NCI-H510A treated with DMSO at 0.1 percent for 48 hours (cell line): ENCODE measurements at places on chromosomes 2 and 18.

DNA sequence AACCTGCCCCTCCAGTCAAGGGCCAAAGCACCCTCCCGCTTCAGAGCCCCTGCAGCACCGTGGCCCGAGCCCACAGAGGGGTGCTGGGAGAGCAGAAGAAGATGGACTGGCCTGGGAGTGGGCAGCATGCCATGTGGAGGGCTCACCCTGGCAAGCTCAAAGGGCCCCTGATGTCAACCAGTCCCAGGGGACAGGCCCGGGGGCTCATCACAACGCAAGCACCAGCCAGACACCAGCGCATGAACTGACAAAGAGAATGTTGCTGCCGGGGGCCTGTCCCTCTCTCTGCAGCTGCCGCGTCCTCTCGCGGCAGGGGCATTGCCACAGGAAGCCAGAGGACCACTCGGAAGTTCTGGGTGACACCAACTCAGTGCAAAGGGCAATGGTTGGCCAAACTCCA lies 30.3 kb upstream of the BIN1 start:
- no peak for DNase-seq

DNA sequence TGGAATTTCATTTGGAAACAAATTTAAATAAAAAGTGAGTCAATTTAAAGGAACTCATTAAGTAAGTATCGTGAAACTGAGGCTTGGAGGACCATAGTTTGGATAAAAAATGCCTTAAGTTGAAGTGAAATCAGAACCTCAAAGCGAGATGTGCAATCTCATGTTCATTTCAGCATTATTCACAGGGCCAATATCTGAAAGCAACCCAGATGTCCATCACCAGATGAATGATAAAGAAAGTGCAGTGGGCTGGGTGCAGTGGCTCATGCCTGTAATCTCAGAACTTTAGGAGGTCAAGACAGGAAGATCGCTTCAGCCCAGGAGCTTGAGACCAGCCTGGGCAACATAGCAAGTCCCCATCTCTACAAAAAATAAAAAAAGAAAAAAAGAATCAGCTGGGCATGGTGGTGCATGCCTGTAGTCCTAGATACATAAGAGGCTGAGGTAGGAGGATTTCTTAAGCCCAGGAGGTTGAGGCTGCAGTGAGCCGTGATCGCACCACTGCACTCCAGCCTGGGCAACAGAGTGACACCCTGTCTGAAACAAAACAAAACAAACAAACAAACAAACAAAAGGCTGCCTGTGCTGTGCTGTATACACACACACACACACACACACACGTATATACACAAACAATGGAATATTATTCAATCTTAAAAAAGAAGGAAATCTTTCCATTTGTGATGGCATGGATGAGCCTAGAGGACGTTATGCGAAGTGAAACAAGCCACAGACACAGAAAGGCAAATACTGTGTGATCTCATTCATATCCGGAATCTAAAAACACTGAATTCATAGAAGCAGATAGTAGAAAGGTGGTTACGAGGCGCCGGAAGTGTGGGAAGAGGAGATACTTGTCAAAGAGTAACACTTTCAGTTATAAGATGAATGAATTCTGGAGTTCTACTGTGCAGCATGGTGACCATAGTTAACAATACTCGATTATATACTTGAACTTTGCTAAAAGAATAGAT lies 14.5 kb downstream of the SH3RF3 start:
- no peak for DNase-seq

DNA sequence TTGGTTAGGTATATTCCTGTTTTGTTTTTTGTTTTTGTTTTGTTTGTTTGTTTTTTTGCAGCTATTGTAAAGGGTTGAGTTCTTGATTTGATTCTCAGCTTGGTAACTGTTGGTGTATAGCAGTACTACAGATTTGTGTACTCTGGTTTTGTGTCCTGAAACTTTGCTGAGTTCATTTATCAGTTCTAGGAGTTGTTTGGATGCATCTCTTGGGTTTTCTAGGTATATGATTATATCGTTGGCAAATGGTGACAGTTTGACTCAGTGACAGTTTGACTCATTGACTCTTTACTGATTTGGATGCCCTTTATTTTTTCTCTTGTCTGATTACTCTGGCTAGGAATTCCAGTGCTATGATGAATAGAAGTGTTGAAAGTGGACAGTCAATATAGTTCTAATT lies 53.7 kb downstream of the APLF start:
- DNase-seq: no peak

GRCh38 chr2:42492691-42493467 lies 903 bp downstream of the KCNG3 start:
- DNase-seq: peak; percentile 47

- DNase-seq: peak; percentile 75
Observed at GRCh38 chr2:2662037-2662846, 331.2 kb upstream of the MYT1L start.

- no peak for DNase-seq
Observed at GRCh38 chr2:240963065-240963867, 35.2 kb upstream of the SNED1 start.

GRCh38 chr2:168740788-168741187 lies 61.6 kb upstream of the NOSTRIN start:
- DNase-seq: no peak

DNA sequence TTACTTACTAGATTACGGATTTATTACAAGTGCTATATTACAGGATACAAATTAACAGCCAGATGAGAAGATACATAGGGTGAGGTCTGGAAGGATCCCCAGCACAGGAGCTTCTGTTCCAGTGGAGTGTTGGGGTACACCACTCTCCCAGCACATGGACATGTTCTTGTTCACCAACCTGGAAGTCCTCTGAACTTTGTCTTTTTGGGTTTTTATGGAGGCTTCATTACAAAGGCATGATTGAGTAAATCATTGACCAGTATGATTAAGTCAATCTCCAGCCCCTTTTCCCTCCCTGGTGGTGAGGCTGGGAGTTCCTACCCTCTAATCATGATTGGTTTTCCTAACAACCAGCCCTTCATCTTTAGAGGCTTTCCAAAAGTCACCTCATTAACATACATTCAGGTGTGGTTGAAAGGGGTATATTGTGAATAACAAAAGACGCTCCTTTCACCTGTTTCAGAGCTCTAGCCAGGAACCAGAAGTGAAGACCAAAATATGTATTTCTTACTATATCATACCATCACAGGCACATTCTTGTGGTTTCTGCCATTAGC lies 38.3 kb downstream of the APLF start:
- DNase-seq: no peak

- DNase-seq: peak; percentile 31
Observed at GRCh38 chr2:1730015-1730927, 14.0 kb downstream of the PXDN start.

GRCh38 chr2:27838502-27838901 lies 51.7 kb downstream of the RBKS start:
- DNase-seq: no peak

DNA sequence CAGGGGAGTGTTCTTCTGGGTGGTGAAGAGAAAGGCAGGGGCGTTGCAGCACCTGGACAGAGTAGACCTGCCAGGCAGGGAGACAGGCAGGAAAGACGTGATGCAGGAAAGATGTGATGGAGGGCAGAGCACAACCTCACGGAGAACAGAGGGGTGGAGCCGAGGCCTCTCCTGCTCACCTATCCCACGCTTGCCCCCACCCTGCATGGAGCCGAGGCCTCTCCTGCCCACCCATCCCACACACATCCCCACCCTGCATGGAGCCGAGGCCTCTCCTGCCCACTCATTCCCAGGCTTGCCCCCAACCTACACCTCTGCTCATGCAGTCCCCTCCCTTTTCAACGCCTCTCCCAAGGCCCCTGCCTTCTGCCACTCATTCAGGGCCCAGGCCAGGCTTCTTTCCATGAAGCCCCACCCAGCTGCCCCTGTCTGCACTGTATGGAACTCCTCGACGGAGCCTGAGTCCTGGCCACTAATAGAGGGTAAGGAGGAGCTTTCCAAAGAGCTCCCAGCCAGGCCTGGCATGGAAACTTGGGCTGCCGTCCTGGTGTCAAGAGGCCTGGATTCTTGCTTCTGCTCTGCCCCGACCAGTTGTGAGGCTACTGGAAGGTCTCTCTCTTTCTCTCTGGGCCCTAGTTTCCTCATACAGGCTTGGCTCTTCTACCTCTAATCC lies 32.0 kb upstream of the LOXHD1 start:
- no peak for DNase-seq

- no peak for DNase-seq
Observed at GRCh38 chr2:126916744-126917143, 18.1 kb downstream of the TEX51 start.

DNA sequence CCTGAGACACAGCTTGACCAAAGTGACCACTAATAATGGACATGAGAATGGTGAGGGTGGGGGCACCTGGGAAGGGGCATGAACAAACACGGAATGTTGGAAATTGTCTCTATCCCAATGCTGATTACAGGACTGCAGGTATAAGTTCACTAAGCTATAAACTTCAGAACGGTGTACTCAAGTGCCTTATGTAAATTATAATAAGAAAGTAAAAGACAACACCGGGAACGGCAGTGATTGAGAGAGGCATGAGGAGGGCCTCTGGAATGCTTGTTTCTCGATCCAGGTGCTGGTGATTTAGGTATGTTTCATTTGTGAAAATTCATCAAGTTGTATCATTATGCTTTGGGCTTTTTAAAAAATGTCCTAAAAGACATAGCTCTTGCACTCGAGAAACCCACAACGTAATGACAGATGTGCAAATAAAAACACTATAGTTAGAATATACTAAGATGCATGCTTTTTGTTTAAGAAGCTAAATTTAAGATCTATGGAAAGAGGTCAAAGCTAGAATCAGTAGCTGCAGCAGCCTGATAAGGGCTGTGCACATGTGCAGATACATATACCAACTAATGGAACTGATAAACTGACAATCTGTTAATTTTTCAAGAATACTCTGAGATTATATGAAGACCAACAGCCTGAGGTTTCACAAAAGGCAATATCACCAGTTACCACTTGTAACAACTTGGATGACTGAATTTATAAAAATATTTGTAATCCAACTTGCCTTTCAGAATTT lies 7.6 kb downstream of the HIBCH start:
- DNase-seq: no peak

- DNase-seq: peak; percentile 31
Observed at GRCh38 chr18:66971960-66972359, 368.1 kb upstream of the CDH19 start.

- no peak for DNase-seq
Observed at GRCh38 chr2:136154384-136154783, 36.4 kb upstream of the CXCR4 start.

GRCh38 chr2:70983506-70984227 lies 5.2 kb downstream of the ANKRD53 start:
- no peak for DNase-seq

DNA sequence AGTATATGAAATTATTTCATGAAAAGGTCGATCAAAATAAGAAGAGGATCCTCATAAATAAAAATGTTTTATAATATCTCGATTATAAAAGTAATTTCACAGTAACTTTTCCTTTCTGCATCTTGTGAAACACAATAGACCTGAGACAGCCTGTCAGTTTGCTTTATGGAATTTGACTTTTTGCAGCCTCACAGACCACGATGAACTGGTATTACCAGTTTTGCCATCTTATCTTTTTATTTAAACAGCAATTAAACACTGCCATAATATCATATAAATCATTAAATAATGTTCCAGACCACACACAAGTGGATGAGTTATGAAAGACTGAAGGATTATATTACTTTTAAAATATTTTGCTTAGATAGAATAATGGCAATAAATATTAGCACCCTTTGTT lies 10.7 kb upstream of the GALNT3 start:
- peak; percentile 82 for DNase-seq

GRCh38 chr2:189276277-189276676 lies 96.7 kb upstream of the COL5A2 start:
- no peak for DNase-seq

GRCh38 chr18:48133671-48134251 lies 203.3 kb upstream of the SMAD2 start:
- peak; percentile 71 for DNase-seq

GRCh38 chr2:182316950-182317349 lies 109.9 kb downstream of the PDE1A start:
- DNase-seq: no peak

GRCh38 chr2:57674743-57675142 lies 371.9 kb upstream of the VRK2 start:
- DNase-seq: no peak

DNA sequence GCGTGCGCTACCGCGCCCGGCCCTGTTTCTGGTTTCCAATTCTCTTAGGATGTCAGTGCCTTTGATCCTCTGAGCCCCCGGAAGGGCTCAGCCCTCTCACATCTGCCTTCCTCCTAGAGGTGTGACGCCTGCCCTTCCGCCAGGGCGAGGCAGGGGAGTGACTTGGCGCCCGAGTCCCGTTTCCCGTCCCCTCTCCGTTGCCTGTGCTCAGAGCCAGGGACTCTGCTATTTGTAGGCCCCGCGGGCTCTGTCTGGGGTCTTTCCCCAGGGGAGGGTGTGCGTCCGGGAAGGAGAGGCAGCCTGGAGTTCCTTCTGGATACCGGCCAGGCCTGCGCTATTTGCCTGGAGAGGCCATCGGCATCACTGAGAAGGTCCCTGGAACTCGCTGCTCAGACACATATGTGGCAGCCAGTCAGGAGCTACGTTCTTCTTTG lies 103.7 kb upstream of the TAF1B start:
- no peak for DNase-seq

GRCh38 chr2:233047667-233048066 lies 12.5 kb upstream of the INPP5D start:
- no peak for DNase-seq

DNA sequence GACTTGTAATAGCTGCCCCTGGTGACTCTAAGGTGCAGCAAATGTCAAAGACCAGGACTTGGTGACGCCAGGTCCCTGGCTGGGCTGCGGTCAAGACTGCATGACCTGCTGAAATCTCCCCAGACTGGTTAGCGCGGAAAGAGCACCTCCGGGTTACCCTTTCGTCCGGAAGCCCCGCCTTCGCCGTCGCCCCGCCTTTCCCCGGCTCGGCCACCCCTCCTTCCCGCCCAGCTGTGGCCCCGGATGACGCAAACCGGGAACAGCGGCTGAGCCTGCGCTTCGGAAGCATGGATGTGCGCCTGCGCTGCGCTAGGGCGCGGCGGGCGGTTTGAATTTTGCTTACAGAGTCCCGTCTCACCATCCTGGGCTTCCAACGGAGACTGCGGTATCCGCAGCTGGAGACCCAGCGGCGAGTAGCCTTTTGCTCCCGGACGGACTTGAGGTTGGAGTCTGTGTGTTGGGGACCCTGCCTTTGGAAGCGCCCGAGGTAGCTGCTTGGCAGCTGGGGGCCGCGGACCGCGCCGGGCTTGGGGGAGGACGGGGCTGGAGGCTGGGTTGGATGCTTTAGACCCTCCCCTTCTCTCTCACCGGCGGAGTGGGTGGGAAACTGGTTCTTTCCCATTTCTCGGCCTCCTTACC lies at the start of gene SKA1:
Gene SKA1, plus strand, starts transcription at position 294 of the 639 bp plus-strand sequence. CDS start 785 bp downstream, outside the sequence.
- DNase-seq: peak; percentile 81

- no peak for DNase-seq
Observed at GRCh38 chr18:23442958-23443357, 10.1 kb upstream of the RIOK3 start.

GRCh38 chr2:2942225-2942624 lies 435.4 kb downstream of the EIPR1 start:
- no peak for DNase-seq

- no peak for DNase-seq
Observed at GRCh38 chr2:69805887-69806286, 23.6 kb upstream of the GMCL1 start.

GRCh38 chr18:48887294-48887904 lies 63.4 kb downstream of the SMAD7 start:
- DNase-seq: peak; percentile 5

- DNase-seq: no peak
Observed at GRCh38 chr18:1999387-1999786, 571.9 kb downstream of the METTL4 start.
